ENCODE measurements at places on chromosomes 7 and 10. TPM values are rescaled to one million over a fixed set of nuclear protein-coding genes. Genes with fewer than 3 reads are reported as not detected.

The CH25H gene
- total RNA-seq: not detected

The DKK1 gene
- 33.0 TPM for total RNA-seq

The IDI2 gene
- not detected for total RNA-seq

The ZSCAN25 gene
- total RNA-seq: 7.1 TPM

The TRPV5 gene
- total RNA-seq: not detected

The CHAT gene
- total RNA-seq: not detected

The AGFG2 gene
- total RNA-seq: 37.3 TPM

The GDF10 gene
- total RNA-seq: not detected

The OR13A1 gene
- not detected for total RNA-seq

The SPDYE8 gene
- total RNA-seq: not detected

The AKR1D1 gene
- total RNA-seq: not detected

The RAB18 gene
- 41.1 TPM for total RNA-seq

The ANKRD26 gene
- total RNA-seq: 3.3 TPM

The ARHGAP22 gene
- 65.8 TPM for total RNA-seq

The OPN4 gene
- total RNA-seq: not detected

The COX19 gene
- total RNA-seq: 5.1 TPM

The PTF1A gene
- not detected for total RNA-seq

The C10orf120 gene
- total RNA-seq: not detected

The SCART1 gene
- total RNA-seq: 0.44 TPM

The KIAA1217 gene
- total RNA-seq: 27.3 TPM

The UNC5B gene
- 19.5 TPM for total RNA-seq

The OR2A12 gene
- not detected for total RNA-seq

The CASTOR2 gene
- total RNA-seq: 21.3 TPM

The NKX6-2 gene
- total RNA-seq: not detected

The CFAP69 gene
- total RNA-seq: 0.88 TPM

The GNG11 gene
- 302 TPM for total RNA-seq

The LRCH4 gene
- total RNA-seq: 93.0 TPM

The KIAA1549 gene
- total RNA-seq: 8.7 TPM

The SFRP5 gene
- not detected for total RNA-seq

The DLG5 gene
- total RNA-seq: 13.1 TPM

The OPN1SW gene
- not detected for total RNA-seq

The FZD8 gene
- total RNA-seq: 42.3 TPM

The PKD2L1 gene
- total RNA-seq: not detected

The NRF1 gene
- total RNA-seq: 12.2 TPM

The CRHR2 gene
- not detected for total RNA-seq

The CNPY4 gene
- 37.9 TPM for total RNA-seq

The KLF14 gene
- not detected for total RNA-seq

The NOD1 gene
- total RNA-seq: 41.0 TPM

The GUSB gene
- 38.0 TPM for total RNA-seq

The DIP2C gene
- 13.5 TPM for total RNA-seq

All from glomerular endothelial cell (primary cell).